ENCODE measurements at places on chromosomes 11 and 22. TPM values are rescaled to one million over a fixed set of nuclear protein-coding genes. Genes with fewer than 3 reads are reported as not detected.
A peak's percentile ranks its signal among the peaks of the same experiment; 100 is the strongest.

The MAPK8IP2 gene
- total RNA-seq = 0.29 TPM

The PANX3 gene
- total RNA-seq = not detected

The UCP3 gene
- total RNA-seq = not detected

The FUT4 gene
- total RNA-seq = not detected

The CCDC188 gene
- total RNA-seq = not detected

The IGHMBP2 gene
- total RNA-seq = 5.3 TPM

The KRTAP5-8 gene
- total RNA-seq = not detected

The UBQLNL gene
- not detected for total RNA-seq

The HTR3A gene
- not detected for total RNA-seq

The OR56A3 gene
- not detected for total RNA-seq

The HMBS gene
- total RNA-seq = 16.4 TPM

The CRYBB3 gene
- total RNA-seq = not detected

The CLP1 gene
- 24.4 TPM for total RNA-seq

The ASPHD2 gene
- total RNA-seq = 1.8 TPM

The KDM4E gene
- total RNA-seq = not detected

The UPK3A gene
- total RNA-seq = not detected

The DENND6B gene
- 1.3 TPM for total RNA-seq

The C11orf87 gene
- total RNA-seq = not detected

DNA sequence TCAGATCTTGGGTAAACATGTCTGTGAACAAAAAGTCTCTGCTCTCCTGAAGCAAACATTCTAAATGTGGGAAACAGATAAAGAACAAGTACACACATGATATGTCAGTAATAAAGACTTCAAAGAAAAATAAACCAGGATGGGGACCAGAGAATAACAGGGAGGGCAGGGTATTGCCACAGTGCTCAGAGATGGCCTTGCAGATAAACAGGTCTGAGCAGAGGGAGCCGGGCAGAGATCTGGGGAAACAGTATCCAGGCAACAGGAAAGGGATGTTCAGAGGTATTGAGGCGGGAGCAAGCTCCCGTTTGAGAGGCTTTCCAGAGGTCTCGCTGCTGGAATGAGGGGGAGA is 2.9 kb downstream of the CCDC86 start:
- no peak for DNase-seq

- DNase-seq = no peak
Measured at GRCh38 chr11:97445561-97445960, 1055.7 kb downstream of the JRKL start.

DNA sequence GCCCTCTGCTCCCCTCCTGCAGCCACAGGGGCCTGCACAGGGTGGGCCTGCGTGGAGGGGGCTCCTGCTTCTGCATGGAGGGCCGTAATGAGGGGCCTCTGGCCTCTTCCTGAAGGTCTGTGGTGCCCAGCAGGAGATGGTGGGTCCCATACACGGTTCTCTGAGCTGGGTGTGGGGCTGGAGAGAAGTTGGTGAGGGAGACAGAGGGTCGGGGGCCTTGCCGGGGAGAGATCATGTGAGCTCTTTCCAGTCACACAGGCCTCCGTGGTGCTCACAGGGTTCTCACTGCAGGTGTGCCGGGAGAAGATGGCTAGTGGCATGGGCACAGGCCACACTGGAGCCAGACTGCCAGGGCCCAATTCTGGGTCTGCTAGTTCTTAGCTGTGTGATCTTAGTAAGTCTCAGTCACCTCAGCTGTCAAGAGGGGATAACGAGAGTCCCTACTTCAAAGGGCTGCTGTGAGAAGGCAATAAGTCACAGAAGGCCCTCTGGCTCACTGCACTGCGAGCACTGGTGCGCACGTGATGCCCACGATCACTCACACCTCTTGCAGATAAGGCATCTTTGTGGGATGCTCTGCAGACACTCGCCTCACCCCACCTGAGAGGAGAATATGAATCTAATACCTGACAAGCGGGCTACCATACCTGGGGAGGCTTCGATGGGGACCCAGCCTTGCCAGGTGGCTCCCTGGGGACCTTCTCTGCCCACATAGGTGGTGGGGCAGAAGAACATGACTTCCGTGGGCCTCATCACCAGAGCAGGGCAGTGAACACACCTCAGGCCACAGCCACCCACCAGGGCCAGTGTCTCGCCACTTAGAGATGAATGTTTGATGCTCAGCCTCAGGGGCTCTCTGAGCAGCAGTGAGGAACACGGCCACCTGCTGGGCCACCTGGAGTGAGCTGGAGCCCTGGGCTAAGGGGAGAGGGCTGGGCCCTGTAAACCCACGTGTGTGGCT is 14.5 kb downstream of the KCNC1 start:
- no peak for DNase-seq

GRCh38 chr11:123034597-123034996 is 27.3 kb downstream of the HSPA8 start:
- peak; percentile 81 for DNase-seq

DNA sequence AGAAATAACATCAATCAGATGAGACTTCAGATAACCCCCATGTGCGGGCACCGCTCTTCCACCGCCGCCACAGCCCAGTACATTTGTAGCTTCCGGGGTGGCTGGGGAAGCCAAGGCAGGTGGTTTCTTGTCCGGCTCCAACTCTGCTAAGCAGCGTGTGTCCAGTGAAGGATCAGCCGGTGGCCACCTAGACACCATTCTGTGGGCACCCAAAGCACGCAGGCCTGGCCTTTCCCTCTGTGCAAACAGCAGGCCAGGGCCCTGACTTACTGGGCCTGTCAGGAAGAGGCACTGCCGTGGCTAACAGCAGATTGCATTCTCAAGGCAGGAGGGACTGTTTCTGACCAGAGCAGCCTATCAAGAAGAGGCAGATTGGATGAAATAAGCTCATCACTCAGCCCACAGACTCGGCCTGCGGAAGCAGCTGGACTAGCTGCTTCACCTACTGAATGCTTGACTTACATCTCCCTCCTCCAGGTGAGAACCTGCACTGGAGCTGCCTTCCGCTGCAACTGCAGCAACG is 74.8 kb downstream of the ETS1 start:
- no peak for DNase-seq

DNA sequence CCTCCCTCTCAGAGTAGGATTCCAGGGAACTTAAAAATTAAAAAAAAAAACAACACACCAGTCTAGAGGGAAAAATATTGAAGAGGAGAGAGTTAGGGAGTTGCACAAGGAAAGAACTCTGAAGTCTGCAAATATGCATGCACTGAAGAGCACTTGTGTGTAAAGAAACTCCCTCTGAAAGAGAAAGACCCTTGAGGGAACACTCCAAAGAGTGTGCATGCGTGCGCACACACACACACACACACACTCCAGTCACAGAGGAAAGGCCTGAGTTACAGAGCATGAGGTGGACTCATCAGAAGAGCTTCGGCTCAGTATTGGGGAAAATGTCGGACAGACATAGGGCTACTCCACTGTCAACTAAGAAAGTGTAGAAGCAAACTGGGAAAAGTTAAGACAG is 30.1 kb downstream of the GGTLC2 start:
- no peak for DNase-seq

DNA sequence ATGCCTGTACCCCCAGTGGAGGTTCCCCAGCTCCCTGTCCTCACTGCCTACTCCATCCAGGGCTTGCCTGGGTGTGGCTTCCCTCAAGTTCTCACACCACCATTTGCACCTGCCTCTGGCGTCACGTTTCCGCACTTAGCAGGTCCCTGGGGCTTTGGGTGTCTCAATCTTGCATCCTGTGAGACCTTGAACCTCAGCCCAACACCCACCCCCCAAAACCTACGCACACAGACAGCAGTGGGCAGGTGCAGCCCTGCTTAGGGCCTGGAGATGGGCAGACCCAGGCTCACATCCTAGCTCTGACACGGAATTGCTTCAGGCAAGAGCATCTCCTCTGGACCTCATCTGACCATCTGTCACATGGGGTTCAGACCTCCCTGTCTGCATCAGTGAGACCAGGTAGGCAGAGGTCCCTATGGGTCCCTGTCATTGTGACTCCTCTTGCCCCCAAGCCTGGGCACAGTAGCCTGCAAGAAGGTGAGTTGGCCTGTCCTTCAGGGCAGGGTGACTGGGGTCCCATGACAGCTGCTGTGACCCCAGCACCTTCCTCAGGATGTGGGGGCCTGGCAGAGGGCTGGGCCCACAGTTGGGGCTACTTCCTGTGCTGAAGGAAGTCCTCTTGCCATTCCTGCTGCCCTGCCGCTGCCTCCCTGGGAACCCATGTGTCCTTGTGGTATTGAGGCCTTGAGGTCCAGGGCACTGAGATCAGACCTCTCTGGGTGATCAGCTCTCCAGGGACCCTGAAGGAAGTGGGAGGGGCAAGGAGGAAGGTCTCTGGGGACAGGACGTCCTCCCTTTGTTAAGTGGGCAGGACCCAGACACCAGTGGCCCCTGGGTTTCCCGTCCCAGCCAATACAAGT is 2.0 kb downstream of the SIPA1 start:
- DNase-seq = no peak

DNA sequence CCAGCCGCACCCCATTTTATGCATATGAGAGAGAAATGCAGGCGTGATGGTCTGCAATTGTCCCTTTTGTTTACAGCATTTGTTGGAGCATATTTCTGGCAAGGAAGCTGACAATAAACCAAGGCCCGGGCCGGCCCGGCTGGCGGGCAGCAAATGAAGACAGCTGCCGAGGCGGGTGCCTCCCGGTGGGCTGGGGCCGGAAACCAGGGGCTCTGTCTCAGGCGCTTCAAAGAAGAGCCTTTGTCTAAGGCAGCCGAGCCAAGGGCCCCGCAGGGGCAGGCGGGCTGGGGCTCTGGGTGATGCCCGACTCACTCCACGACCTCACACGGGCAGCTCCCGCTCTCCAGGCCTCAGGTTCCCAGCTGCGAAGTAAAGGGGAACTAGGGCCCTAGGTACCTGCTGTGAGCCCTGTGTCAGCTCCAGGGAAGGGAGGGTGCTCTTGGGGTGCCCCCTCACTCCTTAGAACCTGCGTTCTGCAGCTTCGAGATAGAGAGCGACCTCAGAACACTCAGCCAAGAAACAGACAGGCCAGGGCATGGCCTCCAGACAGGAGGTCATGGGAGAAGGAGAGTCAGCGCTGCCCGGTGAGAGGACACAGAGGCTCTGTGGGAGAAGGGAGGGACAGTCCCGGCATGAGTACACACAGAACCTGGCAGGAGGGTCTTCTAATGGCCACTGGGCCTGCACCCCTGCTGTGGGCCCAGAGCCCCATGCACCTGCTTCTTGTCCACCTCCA is 2.4 kb downstream of the LINC01488 start:
- DNase-seq = no peak

DNA sequence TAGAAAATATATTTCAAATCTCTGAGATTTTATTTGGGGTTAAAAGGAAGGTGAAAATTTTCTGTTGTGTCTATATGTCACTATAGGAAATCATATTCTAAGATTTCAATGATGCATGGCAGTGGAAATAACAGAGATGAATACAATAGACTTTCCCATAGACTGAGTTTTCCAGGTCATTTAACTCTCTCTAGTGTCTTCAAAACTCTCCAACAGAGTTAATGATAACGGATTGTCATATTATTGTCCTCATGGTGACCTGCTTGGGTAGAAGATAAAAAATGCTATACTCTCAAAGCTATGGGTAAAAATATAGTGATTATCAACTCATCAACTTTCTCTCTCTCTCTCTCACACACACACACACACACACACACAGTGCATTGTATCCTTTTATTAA is 312.9 kb downstream of the CNTN5 start:
- no peak for DNase-seq

DNA sequence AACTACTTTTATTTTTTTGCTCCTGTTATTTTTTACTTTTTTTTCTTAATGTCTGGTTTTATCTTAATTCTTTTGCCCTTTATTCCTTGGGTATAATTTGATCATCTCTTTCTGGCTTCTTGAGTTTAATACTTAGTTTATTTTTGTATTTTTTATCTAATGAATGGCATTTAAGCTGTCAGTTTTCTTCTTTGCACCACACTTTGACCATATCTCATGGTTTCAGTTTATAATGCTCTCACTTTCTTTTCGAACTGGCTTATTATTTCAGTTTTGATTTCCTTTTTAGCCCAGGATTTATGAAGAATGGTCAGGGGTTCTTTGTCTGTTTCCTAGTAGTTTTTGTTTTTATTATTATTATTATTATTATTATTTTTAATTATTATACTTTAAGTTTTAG is 48.3 kb downstream of the QSER1 start:
- DNase-seq = no peak

GRCh38 chr11:122742301-122743018 is 86.9 kb downstream of the UBASH3B start:
- DNase-seq = no peak

- DNase-seq = no peak
Measured at GRCh38 chr11:60852982-60853950, 2.5 kb downstream of the PTGDR2 start.

DNA sequence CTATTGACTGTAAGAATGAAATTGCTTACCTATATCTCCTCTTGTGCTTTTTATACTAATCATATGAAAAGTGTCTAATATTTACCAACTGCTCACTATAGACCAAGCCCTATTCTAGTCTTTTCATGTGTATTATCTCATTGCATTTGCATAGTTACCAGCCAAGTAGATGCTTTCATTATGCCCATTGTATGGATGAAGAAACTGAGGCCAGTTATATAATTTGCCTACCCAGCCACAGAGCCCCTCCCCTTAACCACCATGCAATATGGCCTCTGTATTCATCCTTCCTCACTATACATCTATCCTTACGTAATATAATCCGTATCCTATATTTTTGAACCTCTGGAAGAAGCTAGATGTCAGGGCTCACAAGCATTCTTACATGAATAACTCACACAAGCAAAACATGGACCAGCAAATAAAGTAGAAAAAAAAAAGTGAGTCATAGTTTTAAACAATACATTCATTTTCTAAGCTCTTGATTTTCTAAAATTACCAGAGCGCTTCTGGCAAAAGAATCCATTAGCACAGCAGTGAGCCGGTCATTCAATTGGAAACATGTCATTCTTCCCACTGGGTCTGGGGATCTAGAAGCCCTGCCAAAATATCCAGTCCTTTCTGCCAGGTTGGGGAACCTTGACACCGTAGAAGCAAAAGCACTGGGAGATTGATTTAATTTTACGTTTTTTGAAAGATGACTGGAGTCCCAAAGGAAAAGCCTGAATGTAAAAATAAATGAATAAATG is 80.0 kb downstream of the C11orf91 start:
- DNase-seq = no peak

GRCh38 chr11:9601876-9602199 is 28.4 kb downstream of the WEE1 start:
- DNase-seq = no peak

DNA sequence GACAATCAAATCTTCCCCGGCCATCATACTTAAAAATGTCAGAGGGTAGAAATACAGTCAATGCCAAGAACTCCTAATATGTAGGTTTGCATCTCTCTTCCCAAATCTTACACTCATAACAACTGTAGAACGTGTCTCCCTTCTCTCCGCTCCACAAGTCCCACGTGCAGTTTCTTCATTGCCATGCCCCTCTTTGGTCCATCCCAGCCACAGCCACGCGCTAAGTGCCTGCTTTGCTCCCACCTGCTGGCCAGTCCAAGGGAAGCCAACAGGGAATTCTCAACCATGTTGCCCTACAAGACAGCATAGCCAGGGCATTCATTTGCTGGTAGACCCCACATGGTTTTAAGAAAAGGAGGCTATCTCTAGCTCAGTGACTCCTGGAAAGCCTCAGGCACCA is 420.6 kb upstream of the ISX start:
- no peak for DNase-seq

GRCh38 chr11:58958500-58958899 is 19.2 kb downstream of the GLYATL1 start:
- DNase-seq = no peak

GRCh38 chr11:16613262-16613511 is 125.3 kb upstream of the C11orf58 start:
- DNase-seq = no peak

- peak; percentile 98 for DNase-seq
Measured at GRCh38 chr11:62881579-62882430, 1.1 kb downstream of the SLC3A2 start.

- DNase-seq = no peak
Measured at GRCh38 chr11:2193099-2193887, 21.7 kb upstream of the TH start.
